ENCODE measurements at places on chromosomes 12 and 14. TPM values are rescaled to one million over a fixed set of nuclear protein-coding genes. Genes with fewer than 3 reads are reported as not detected.

GRCh38 chr12:86249851-86250250 is 6.3 kb downstream of the MGAT4C start:
- no peaks in the 10 kb centered on the region for H3K27me3 ChIP-seq
- no peaks in the 10 kb centered on the region for H3K36me3 ChIP-seq
- H3K4me3 ChIP-seq, result no peak overlapping the region

DNA sequence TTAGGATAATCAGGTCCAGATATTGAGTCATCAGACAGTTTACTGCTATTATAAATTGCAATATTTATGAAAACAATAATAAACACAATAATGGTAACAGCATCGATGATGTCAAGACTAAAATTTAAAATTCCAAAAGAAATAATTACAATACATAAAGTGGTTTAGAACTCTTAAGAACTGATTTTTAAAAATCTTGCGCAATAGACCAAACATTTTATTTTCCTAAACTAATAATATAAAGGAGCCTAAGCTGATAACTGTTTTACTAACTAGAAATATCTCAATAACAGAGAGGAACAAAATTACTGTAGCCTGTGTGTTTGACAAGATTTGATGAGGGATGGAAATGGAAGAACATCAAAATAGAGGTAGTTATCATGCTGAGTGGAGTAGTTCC is 93.9 kb upstream of the TRHDE start:
- peaks cover 13% of the 10 kb centered on the region for H3K4me1 ChIP-seq
- H3K4me3 ChIP-seq, result no peak overlapping the region
- no peak for DNase-seq
- H3K27ac ChIP-seq, result no peak overlapping the region
- no peaks in the 10 kb centered on the region for H3K36me3 ChIP-seq

DNA sequence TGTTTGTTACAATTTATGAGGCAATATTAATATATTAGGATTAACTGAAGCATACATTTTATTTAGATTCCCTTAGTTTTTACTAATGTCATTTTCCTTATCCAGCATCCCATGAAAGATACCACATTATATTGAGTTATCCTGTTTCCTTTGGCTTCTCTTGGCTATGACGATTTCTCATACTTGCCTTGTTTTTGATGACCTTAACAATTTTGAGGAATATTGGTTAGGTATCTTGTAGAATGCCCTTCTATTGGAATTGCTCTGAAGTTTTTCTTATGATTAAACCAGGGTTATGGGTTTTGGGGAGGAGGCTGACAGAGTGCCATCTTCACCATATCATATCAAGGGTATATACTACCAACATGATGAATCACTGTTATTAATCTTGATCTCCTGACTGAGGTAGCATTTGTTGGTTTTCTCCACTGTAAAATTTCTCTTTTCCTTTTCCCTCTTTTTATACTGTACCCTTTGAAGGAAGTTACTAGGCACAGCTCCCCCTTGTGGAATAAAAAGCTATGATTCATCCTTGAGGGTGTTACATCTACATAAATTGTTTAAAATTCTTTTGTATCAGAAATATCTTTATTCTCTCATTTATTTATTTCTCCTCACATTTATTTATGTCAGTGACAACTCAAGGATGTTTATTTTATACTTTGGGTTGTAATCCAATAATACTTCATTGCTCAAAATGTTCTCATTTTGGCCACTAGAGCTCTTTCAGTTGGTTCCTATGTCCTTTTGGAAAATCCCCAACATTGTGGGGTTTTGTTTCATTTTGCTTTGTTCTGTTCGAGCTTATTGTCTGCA is 239.0 kb downstream of the SLC16A7 start:
- no peak overlapping the region for H3K4me3 ChIP-seq
- no peak overlapping the region for H3K27ac ChIP-seq
- DNase-seq, result no peak
- H3K4me1 ChIP-seq, result no peaks in the 10 kb centered on the region
- H3K27me3 ChIP-seq, result peaks cover 1% of the 10 kb centered on the region

- H3K36me3 ChIP-seq, result peaks cover 4% of the 10 kb centered on the region
- H3K4me3 ChIP-seq, result no peak overlapping the region
- H3K4me1 ChIP-seq, result no peaks in the 10 kb centered on the region
- no peak for DNase-seq
Observed at GRCh38 chr12:7853557-7853956, 19.2 kb downstream of the SLC2A14 start.

DNA sequence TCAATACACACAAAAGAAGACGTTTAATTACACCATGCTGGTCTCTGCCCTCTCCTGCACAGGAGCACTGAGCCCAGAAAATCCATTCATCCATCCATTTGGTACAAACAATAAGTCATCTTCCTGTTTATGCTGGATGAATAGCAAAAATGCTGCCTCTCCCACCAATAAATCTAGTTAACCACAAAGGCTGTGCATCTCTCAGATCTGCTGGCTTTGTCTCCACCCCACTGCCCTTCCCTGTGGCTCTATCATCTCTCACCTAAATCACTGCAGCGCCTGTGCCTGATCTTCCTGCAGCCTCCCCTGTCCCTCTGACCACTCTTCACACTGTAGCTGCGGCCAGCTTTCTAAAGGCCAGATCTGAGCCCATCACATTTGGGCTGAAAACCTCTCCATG is 72.9 kb upstream of the DDX11 start:
- H3K27ac ChIP-seq, result no peak overlapping the region
- no peak overlapping the region for H3K4me3 ChIP-seq
- H3K4me1 ChIP-seq, result peaks cover 20% of the 10 kb centered on the region
- no peak for DNase-seq
- H3K36me3 ChIP-seq, result peaks cover 7% of the 10 kb centered on the region
- H3K27me3 ChIP-seq, result peaks cover 19% of the 10 kb centered on the region

MMP17 gene
- 65.8 TPM for total RNA-seq
